ENCODE measurements at places on chromosomes 4 and X. TPM values are rescaled to one million over a fixed set of nuclear protein-coding genes. Genes with fewer than 3 reads are reported as not detected.

GRCh38 chr4:146795711-146796110 lies 150.0 kb downstream of the TTC29 start:
- DNase-seq, result no peak

The AVPR2 gene
- 3.0 TPM for total RNA-seq

GRCh38 chr4:135508006-135508714 lies 1306.6 kb upstream of the PABPC4L start:
- DNase-seq, result no peak

GRCh38 chr4:5052204-5052702 lies 973 bp downstream of the STK32B start:
- DNase-seq, result no peak

The SYTL5 gene
- 0.46 TPM for total RNA-seq

DNA sequence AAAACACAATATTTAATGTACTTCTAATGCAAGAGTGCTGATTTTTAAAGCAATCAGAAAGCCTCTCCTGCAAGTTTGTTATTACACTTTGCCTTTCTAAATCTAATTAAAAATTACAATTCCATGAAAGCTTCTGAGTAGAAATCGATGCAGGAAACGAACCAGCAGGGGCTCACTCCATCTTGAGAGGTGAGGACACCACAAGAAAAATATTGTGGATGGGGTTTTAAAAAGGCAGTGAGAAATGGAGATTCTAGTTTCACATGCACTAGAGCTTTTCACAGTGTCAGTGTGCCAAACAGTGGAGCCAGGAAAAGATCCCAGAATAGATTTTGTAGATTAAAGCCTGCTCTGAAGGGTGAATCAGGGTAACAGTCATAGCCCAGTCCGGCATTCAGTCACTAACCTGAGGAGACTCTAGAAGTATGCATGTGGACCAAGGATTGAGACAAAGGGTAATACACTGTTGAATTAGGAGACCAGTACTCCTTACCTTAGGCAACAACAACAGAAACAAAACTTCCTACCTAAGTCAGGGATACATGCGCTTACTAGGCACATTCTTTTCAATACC lies 362.3 kb downstream of the NAF1 start:
- DNase-seq, result no peak

The ZNF157 gene
- 0.23 TPM for total RNA-seq

GRCh38 chrX:106935175-106935574 lies 15.0 kb downstream of the CLDN2 start:
- DNase-seq, result no peak
